ENCODE measurements at places on chromosomes 7 and 10. TPM values are rescaled to one million over a fixed set of nuclear protein-coding genes. Genes with fewer than 3 reads are reported as not detected.

GRCh38 chr7:116101704-116102103 is 71.1 kb upstream of the TFEC start:
- no peak overlapping the region for H3K27ac ChIP-seq
- no peak overlapping the region for H3K4me3 ChIP-seq
- no peaks in the 10 kb centered on the region for H3K4me1 ChIP-seq
- no peak for DNase-seq
- no peaks in the 10 kb centered on the region for H3K36me3 ChIP-seq

GRCh38 chr7:25859412-25860274 is 292.4 kb upstream of the NFE2L3 start:
- H3K4me1 ChIP-seq, result peaks cover 9% of the 10 kb centered on the region
- peak overlapping the region; percentile 83 for H3K4me3 ChIP-seq
- peak overlapping the region; percentile 97 for H3K27ac ChIP-seq
- peaks cover 34% of the 10 kb centered on the region for H3K27me3 ChIP-seq

DNA sequence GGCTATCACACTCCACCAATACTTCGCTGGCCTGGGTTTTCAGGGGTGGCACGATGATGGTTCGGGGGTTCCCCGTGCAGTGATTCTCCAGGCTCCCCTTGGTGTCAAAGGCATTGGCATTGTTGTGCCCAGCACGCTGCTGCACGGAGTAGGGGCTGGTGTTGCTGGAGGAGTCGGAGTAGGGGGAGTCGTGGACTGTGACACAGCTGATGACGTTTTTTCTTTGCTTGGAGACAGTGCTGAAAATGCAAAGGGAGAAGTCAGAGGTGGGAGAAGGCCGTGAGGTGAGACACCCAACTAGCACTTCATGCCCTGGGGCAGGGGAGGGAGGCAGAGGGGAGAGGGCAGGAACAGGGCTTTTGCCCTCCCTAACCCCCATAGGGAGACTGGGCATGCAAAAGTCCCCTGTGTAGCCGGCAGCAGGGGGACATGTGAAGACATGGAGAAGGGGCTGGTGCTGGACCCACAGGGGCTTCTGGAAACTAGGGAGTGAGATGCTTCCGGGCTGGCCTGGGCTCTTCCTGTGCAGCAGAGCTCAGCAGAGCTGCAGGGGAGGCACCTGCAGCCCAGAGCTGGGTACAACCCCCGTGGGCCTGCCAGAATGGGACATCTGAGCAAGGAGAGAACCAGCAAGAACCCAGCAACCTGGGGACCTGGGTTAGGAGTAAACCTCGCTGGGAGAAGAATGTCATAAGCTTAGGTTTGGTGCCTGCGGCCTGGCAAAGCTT is 60.5 kb downstream of the CLEC2L start:
- H3K27ac ChIP-seq, result no peak overlapping the region
- no peak for DNase-seq
- H3K4me3 ChIP-seq, result no peak overlapping the region

- DNase-seq, result no peak
- no peak overlapping the region for H3K27ac ChIP-seq
These were observed 75.6 kb upstream of the TCERG1L start for GRCh38 chr10:131387018-131387529.

DNA sequence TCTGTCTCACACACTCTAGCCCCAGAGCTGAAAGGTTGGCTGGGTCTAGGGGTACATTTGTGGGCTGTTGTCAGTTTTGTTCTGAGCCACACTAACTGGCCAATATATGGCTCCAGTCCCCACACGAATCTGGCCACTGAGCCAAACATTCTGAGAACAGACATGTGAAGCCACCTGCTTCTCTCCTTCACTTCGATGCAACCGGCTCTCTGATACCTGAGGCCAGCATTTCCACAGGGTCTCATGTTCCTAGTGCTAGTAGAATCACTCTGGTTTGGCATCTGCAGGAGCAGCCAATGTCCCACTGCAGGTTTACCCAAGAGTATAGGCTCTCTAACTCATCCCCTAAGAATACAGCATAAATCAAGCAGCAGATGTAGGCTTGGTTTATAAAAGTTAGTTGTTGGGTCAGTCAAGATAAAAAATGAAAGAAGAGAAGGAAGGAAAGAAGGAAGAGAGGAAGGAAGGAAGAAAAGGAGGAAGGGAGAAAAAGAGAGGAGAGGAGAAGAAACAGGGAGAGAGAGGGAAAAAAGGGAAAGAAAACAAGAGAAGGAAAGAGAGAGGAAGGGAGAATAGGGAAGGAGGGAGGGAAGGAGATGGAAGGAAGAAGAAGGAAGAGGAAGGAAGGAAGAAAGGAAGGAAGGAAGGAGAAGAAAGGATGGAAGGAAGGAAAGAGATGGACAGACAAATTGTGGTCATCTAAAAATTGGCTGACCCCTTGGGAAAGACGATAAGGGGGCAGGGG is 75.1 kb downstream of the STRA8 start:
- no peaks in the 10 kb centered on the region for H3K36me3 ChIP-seq
- no peak overlapping the region for H3K4me3 ChIP-seq
- H3K27me3 ChIP-seq, result no peaks in the 10 kb centered on the region
- no peak overlapping the region for H3K27ac ChIP-seq
- DNase-seq, result no peak

- no peak for DNase-seq
- no peak overlapping the region for H3K27ac ChIP-seq
- H3K4me3 ChIP-seq, result no peak overlapping the region
- no peaks in the 10 kb centered on the region for H3K4me1 ChIP-seq
These were observed 254.3 kb downstream of the GALNT17 start for GRCh38 chr7:71386152-71386785.

DNA sequence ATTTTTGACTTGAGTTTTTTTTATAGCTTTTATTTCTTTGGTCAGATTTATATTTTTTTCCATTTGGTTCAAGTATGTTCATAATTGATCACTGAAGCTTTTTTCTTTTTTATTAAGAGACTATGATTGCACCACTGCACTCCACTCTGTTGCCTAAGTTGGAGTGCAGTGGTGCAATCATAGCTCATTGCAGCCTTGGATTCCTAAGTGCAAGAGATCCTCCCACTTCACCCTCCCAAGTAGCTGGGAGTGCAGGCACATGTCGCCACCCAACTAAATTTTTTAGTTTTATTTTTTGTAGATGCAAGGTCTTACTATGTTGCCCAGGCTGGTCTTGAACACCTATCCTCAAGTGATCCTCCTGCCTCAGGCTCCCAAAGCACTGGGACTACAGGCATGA is 97.7 kb upstream of the KIF5B start:
- peaks cover 5% of the 10 kb centered on the region for H3K27me3 ChIP-seq
- H3K27ac ChIP-seq, result no peak overlapping the region

DNA sequence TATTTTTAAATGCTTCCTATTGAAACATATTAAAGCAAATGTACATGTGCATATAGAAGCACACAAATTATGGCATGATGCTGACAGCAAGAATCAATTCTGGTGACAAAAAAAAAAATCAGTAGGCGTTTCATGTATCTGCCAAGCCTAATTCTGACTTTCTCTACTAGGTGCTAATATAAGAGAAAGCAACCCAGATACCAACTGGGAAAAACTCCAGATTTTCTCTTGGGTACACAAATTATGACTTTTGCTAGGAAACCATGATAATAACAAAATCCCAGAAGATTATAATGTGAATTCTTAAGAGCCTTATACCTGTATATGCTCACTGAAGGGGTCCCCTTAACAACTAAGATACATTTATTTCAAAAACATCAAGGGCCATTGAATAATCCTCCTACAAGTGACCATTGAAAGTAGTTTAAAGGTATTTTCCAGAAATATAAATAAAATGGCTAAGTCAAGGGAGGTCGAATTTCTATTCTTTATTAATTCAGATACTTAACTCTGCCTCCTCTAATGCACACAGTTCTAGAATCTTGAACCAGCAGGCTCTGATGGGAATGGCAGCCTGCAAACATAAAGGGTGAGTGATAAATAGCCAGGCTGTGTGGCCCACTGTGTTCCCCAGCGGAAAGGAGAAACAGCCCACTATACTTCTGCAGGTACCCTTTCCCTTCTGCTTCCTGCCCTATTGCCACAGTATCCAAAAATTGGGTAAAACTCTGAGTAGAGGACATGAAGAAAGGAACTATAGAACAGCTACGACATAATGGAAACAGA is 84.5 kb downstream of the DGKB start:
- no peaks in the 10 kb centered on the region for H3K36me3 ChIP-seq
- no peaks in the 10 kb centered on the region for H3K4me1 ChIP-seq
- H3K27ac ChIP-seq, result no peak overlapping the region
- H3K27me3 ChIP-seq, result no peaks in the 10 kb centered on the region

- no peaks in the 10 kb centered on the region for H3K36me3 ChIP-seq
- H3K4me1 ChIP-seq, result peaks cover 19% of the 10 kb centered on the region
These were observed 699 bp downstream of the GHITM start for GRCh38 chr10:84140036-84140379.

DNA sequence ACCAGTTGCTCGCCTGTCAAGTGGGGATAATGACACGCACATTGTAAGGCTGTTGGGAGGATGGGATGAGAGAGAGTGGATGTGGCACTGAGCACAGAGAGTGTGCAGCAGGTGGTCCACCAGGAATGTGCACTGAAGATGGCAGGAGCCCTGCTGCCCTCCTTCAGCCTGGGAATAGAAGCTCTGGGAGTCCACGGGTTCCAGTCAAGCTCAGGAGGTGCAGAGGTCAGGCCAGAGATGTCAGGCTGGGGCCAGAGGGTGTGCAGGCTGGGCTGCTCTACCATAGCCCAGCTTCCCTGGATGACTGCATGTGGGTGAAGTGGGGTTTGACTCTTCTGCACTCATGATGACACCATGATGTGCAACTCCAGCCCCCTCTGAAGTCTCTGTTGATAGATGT is 58.7 kb downstream of the C10orf120 start:
- DNase-seq, result no peak
- H3K4me3 ChIP-seq, result no peak overlapping the region
- H3K4me1 ChIP-seq, result no peaks in the 10 kb centered on the region
- H3K27me3 ChIP-seq, result peaks cover 18% of the 10 kb centered on the region

The CLDN12 gene
- polyA plus RNA-seq, result 0.82 TPM

The MUC3A gene
- polyA plus RNA-seq, result not detected

The HK1 gene
- 56.4 TPM for polyA plus RNA-seq

The RHBDD2 gene
- 85.7 TPM for polyA plus RNA-seq

The PDK4 gene
- polyA plus RNA-seq, result 2.1 TPM
